MG63 (cell line): ENCODE measurements at places on chromosomes 5 and 9. TPM values are rescaled to one million over a fixed set of nuclear protein-coding genes. Genes with fewer than 3 reads are reported as not detected.
A peak's percentile ranks its signal among the peaks of the same experiment; 100 is the strongest.

CA9 gene
- total RNA-seq = 0.40 TPM in 1 of 2 replicates, not detected in the other

ARSI gene
- total RNA-seq = 38.8 and 45.4 TPM in 2 replicates

NUTM2G gene
- not detected in 2 replicates for total RNA-seq

SH3GLB2 gene
- 36.7 and 42.7 TPM in 2 replicates for total RNA-seq

SLC2A8 gene
- 10.8 and 14.2 TPM in 2 replicates for total RNA-seq

IRX1 gene
- 7.4 and 16.7 TPM in 2 replicates for total RNA-seq

ITK gene
- not detected in 2 replicates for total RNA-seq

SLC2A6 gene
- 3.5 and 7.6 TPM in 2 replicates for total RNA-seq

CARTPT gene
- total RNA-seq = not detected in 2 replicates

PARP8 gene
- 0.25 and 0.66 TPM in 2 replicates for total RNA-seq

SLC34A3 gene
- total RNA-seq = not detected in 2 replicates

SPATA31C1 gene
- not detected in 2 replicates for total RNA-seq

GRCh38 chr9:95626885-95627558 lies 110.3 kb upstream of the PTCH1 start:
- no peak for DNase-seq

DNA sequence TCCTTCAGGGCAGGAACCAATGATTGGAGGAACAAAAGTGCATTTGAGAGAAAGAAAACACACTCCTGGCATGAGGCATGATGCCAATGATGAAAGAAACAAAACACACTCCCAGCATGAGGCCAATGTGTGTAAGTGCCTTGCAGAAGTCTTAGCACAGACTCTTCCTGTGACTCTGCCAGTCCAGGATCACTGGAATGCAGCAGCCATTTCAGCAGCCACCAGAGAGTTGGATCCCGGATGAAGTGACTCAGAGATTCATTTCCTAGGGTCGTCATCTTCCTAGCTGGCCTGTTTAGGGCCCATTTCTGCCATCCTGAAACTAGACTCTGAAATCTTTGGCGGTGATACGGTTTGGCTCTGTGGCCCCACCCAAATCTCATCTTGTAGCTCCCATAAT lies 212.5 kb downstream of the CFAP90 start:
- DNase-seq = peak; percentile 75

DNA sequence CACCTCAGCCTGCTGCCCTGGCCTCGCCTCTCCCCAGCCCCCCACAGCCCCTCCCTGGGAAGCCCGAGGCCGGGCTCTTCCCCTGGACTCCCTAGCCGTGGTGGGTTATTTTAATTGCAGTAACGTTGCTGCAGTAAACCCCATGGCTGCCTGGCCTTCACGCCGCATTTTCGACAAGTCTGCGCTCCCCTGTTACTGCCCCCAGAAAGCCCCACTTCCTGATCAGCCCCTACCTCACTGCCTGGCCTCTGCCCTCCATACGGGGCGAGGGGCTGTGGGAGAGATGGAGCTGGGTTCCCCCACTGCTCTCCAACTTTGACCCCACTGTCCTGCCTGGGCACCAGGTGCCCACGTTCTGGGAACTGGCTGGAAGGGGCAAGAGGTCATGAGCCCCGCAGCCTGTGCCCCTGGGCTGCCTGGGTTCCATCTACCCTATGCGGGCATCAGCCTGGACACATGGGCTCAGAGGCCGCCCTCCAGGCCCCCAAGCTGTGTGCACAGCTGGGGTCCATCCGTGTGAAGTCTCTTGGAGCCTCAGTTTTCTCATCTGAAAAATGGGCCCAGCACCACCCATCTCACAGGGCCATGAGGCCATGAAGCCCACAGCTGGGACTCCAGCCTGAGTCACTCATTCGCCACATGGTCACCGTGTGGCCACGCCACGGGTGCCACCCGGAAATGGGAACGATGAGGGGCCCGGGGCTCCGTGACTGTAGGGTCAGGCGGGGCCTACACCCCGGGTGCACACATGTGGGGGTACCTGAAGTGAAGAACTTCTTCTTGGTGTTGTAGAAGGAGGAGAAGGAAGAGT lies 11.5 kb downstream of the EGFL7 start:
- DNase-seq = no peak

DNA sequence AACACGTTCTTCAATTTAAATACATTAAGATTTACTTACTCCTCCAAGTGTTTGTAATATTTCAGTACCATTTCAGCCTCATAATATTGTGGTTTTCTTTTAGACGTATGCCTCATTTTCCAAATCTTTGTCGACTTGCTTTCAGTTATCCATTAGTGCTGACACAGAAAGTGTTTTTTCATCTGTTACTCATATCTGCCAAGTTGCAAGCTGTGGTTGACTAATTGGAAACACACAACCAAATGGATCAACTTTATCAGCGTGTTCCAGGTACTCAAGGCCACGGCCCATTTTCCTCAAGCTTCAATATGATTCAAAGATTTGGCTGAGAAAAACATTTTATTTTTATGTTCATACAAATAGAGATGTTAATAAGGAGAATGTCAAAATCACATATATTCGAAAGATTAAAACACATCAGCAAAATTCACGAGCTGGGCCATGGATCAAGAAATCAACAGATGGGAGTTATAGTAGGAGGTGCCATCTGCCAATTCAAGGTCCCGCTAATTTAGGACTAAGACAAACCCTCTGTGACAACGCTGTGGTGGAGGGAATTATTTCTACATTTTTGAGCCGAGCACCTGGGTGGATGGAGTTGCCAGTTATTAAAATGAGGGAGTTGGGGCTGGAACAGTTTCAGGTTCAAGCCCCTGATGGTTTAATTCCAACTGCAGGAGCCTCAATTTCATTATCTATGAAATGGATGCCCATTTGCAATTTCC lies 27.2 kb upstream of the CCNJL start:
- DNase-seq = no peak

- DNase-seq = no peak
Measured at GRCh38 chr9:111484572-111484894, 350 bp upstream of the ECPAS start.

DNA sequence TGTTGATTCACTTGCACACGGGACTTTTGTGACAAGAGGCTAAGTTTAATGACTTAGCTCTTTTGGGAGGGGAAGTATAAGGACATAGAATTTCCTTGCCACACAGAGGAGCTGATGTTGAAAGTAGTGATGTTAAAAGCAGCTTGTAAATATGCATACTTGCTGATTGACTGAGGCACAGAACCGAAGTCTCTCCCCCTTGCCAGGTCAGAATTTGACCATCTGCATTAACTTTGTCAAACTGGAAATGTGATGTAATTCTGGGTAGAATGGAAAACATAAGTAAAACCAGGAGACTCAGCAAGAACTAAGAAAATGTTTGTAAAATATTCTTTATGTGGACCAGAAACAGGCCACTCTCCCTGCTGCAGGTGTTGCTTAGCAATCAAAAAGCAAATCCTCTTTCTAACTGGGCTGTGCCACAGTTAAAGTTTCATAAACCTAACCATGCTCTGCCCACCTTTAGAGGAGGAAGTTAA lies 284.2 kb downstream of the NR3C1 start:
- DNase-seq = no peak

- no peak for DNase-seq
Measured at GRCh38 chr9:6224393-6225154, 9.0 kb downstream of the IL33 start.

DNA sequence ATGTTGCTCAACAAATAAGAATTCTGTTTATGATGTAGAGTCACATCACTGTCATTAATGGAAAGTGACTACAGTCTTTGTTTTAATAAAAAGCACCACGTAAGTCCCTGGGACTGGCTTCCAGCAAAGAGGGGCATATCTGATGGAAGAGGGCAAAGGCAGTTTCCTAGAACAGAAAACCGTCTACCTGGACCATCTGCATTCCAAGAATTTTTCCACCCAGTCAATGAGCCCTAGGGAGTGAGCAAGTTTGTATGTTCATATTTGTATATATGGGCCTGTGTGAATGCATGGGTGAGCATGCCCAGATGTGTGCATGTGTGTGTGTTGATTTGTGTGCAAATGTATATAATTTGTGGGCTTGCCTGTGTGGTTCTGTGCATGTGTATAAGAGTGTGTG lies 156.8 kb upstream of the SEMA6A start:
- DNase-seq = no peak

DNA sequence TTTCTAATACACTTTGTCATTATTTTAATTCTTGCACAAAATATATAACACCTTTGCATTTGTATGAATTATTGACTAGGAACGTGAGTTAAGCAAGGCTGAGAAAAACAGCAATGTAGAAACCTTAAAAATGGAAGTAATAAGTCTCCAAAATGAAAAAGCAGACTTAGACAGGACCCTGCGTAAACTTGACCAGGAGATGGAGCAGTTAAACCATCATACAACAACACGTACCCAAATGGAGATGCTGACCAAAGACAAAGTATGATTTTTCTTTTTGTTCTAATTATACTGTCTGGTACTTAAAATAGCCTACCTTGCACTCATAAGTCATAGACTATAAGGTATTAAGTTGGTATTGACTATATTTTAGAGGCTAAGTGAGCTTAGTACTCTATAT lies 34.4 kb downstream of the RAD50 start:
- no peak for DNase-seq

- DNase-seq = no peak
Measured at GRCh38 chr5:61283471-61283870, 48.6 kb upstream of the ZSWIM6 start.

DNA sequence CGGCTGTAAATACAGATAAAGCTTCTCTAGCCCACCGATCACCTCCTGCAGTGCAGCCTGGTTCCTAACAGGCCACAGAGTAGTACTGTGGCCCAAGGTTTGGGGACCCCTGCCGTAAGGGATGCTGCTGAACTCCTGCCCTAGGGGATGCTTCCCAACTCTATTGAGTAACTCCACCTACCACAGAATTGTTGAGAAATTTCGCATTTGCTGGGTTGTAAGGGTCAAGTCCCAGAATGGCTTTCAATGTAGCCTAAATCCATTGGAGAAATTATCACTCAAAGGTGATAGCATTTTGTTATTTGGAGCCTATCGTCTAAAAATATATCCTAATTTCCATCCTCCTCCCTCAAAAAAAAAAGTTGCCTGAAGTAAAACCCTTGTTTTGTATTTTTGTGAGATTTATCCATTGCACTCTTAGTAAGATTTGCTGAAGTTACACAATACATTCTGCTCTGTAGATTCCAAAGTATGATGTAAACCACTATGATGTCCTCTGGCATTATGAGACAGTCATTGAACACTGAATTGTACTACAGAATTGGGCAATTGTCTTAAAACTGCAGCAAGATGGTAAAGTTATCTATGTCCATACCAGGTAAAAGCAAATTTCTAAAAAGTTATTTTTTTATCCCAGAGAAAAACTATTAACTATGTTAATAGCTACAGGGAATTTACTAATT lies 14.0 kb downstream of the ACTBL2 start:
- DNase-seq = no peak

DNA sequence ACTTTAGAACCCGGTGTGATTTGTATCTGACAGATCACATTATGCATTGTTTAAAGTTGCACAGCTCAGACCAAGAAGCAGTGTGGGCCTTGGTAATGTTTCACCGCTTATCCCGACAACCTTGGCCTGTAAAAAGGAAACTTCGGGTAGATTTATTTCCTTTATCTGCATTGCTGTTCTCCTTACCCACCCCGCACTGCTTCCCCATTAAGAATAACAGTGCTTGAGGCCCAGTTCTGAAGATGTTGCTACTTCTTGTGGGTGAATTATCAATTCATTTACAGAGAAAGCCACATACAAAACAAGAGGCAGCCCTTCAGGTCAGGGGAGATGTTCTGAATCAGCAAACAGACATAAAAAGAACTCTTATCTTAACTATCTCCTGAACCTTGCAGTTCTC lies 8.4 kb downstream of the SMARCA2 start:
- DNase-seq = no peak

- DNase-seq = peak; percentile 37
Measured at GRCh38 chr5:181044662-181045305, 4.7 kb downstream of the BTNL9 start.

DNA sequence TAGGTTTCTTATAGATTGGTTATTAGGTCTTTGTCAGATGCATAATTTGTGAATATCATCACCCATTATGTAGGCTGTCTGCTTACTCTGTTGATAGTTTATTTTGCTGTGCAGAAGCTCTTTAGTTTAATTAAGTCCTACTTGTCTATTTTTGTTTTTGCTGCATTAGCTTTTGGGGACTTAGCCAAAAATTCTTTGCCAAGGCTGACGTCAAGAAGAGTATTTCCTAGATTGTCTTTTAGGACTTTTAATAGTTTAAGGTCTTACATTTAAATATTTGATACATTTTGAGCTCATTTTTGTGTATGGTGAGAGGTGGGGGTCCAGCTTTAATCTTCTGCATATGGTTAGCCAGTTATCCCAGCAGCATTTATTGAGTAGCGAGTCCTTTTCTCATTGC lies 24.8 kb upstream of the ANGPTL2 start:
- no peak for DNase-seq

- peak; percentile 26 for DNase-seq
Measured at GRCh38 chr5:112918679-112919078, 3.3 kb downstream of the REEP5 start.

GRCh38 chr9:132150256-132150655 lies 11.6 kb upstream of the NTNG2 start:
- DNase-seq = no peak

DNA sequence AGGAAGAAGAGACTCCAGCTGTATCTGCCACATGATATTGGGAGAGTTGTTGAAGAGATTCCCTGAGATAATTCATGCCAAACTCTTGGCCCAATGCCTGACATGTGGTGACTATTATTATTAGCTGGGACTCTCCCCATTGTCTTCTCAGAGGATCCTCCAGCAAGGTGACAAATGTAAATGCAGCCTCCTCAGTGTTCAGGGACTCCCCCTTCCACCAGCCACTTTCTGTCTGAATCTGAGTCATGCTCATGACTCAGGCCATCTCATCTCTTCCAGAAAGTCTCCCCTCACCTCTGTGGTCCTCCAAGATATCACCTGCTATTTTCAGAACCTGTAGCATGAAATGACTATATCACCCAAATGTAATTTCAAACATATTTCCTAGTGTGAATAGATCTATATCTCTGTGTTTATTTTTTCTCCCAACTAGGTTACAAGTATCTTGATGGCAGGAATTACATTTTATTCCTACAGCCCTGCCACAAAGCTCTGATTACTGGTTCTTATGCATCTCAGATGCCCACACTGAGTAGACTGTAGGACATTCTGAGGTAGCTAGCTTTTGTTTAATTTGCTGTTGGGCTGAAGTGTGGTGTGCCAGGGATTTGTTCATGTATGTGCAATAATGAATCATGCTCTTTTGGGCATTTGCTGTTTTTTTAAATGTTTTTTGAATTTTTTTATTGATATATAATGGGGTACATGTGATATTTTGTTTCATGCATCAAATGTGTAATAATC lies 126.6 kb upstream of the IL12B start:
- DNase-seq = peak; percentile 47

DNA sequence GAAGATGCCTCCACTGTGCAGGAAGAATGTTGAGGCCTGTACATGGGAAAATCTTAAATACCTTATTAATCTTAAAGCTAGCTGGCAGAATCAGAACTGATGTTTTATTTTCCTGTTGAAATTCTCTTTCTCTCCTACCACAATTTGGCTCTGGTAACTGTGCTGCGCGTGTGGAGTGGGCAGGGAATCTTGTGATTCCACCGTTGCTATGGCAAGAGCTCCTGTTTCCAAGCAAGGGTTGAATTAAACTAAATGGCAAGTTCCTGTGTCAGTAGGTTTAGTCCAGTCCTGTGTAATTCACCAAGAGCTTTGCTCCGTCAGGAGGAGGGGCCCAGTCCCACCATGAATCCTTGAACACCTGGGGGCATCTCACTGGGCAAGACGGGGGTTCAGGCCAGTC lies 36.4 kb downstream of the NXNL2 start:
- no peak for DNase-seq
